ENCODE measurements at places on chromosomes 1 and 21.

- DNase-seq = peak; percentile 85
These were observed at the start of gene RNF19B for GRCh38 chr1:32964461-32965250. TSS of gene RNF19B (minus strand) at chr1:32964809. CDS start at chr1:32964685, 124 bp downstream.

DNA sequence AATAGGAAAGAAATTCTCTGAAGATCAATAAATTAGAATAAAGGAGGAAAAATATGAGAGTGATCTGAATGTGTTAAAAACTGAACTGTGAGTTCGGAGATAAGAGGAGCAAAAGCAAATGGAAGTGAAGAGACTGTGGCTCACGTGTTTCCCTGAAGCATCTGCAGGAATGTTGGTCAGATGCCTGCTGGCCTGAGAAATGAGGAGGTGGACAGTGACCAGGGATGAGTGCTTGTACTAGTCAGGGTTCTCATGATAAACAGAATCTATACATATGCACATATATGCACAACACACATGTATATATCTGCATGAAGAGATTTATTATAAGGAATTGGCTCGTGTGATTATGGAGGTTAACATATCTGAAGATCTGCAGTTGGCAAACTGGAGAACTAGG, 103.4 kb upstream of the TIAM1 start:
- DNase-seq = no peak

DNA sequence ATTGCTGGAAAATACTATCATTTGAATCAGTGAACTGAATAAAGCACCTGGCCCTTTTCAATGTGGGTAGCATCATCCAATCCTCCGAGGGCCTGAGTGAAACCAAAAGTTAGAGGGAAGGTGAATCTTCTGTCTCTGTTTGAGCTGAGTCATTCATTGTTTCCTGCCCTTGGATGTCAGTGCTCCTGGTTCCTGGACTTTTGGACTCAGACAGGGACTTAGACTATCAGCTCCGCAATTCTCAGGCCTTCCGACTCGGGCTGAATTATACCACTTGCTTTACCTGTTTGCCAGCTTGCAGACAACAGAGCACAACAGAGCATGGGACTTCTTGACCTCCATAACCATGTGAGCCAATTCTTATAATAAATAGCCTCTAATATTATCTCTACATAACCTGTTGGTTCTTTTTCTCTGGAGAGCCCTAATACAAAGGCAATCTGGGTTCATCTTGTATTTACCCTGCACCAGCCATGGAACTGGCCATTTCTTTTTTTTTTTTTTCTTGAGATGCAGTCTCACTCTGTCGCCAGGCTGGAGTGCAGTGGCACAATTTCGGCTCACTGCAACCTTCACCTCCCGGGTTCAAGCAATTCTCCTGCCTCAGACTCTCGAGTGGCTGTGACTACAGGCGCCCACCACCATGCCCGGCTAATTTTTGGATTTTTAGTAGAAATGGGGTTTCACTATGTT, 19.2 kb upstream of the VASH2 start:
- DNase-seq = no peak

GRCh38 chr1:45686015-45686287, 382 bp downstream of the GPBP1L1 start:
- DNase-seq = no peak

DNA sequence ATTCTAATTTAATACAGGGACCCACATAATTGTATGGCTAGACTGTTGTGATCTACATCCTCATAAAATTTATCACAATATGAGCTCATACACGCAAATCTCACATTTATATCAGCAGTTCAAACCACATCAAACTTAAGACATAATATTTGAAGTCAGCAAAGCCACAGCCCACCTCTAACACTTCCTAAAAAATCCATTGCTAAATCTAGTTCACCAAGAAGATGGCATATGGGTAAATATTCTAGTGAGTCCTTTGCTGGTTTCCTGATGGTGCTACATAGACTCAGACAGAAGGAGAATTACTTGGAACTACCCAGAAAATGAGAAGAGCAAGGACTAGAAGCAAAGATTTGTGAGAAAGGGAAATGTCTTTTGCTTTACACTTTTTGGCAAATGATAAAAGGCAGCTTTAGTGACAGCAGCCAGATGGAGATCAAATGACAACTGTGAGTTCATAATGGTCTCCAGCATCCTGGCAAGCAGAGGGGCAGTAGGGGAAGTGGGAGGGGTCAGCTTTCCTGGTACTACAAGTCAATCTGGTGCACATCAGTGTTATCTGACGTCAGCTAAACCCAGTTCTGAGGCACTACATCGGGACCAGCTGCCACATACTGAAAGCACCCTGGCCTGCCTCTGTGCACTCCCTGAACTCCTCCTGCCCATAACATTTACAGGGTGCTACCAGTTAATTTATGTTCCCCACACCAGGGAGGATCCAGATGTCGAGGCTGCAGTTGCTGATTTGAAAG, 10.6 kb upstream of the GADD45A start:
- peak; percentile 55 for DNase-seq

GRCh38 chr1:29180497-29181412, 945 bp downstream of the SRSF4 start:
- no peak for DNase-seq

DNA sequence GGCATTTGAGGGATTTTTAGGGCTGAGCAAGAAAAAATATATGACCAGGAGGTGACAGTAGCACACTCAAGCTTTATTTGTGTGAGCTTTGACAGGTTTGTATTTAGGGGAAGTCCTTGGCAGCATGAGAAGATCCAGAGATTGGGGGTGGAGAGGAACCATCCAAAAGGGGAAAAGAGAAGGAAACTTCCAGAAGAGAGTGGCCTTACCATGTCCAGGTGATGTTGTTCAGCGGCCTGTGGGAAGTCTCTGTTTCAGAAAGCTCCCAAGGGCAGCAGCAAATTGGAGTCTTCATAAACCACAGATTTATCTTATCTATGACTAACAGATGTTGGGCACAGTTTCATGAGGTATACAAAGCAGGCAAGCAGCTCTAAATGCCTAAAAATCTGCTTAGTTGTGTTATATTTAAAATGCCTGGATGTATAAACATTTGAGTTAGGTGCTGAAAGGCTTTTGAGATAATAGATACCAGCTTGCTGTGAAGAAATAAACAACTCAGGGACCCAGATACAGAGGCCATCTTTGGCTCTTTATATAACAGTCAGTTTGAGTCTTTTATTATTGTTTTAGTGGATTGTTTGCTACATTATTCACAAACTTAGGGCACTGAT, 21.2 kb upstream of the ADAR start:
- DNase-seq = no peak

DNA sequence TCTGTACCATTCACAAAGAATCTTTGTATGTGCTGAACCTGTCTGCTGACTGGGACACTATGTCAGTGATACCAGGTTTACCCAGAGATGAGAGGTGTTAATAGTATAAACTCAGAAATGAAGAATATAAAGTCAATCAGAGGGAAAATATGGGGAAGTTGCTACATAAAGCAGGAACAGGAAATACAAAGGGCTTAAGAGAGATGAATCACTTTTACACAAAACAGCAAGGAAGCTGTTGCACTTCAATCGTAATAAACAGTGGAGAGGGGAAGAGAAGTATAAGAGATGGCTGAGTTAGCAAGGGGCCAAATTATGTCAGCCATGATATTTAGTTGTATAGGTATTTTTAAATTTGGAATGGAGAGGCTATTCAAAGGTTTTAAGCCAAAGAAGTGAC, 890.2 kb upstream of the NCAM2 start:
- no peak for DNase-seq

- DNase-seq = no peak
These were observed 34.9 kb upstream of the FMO2 start for GRCh38 chr1:171150156-171150555.

- no peak for DNase-seq
These were observed 258.6 kb downstream of the NPHP4 start for GRCh38 chr1:5733596-5733995.

DNA sequence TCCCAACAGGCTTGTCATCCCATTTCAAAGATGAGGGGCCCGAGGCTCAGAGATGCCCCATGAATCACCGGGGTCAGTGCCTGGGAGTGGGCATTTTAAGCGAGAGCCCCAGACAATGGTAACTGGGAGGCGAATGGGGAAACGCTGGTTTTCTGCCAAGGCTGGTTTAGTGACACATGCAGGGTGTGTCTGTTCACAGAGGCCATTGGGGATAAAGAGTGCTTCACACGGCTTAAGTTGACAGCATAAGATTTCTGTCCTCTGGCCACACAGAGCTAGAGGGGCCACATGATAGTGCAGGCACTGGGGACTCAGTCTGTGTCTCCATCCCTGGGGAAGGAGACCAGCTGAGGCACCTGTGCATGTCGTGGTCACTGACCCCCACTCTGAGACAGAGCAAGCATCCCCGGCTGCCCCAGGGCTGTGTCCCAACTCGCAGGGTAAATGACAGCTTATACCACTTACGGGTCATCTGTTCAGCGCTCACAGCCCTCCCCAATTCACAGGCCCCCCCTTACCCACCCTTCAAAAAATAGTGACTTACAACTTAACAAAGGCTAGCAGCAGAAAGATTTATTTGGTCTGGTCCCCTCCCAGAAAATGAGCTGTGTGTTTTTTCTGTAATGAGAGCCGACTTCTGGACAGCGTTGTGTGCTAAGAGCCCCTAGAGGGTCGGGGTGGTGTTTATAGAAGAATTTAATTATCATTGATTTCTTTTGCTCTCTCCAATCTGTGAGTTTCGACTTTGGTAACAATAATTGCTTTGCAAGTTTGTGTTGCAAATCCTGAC, 34.9 kb upstream of the ARHGEF16 start:
- no peak for DNase-seq

GRCh38 chr1:62613890-62614289, 16.6 kb downstream of the ANGPTL3 start:
- no peak for DNase-seq

DNA sequence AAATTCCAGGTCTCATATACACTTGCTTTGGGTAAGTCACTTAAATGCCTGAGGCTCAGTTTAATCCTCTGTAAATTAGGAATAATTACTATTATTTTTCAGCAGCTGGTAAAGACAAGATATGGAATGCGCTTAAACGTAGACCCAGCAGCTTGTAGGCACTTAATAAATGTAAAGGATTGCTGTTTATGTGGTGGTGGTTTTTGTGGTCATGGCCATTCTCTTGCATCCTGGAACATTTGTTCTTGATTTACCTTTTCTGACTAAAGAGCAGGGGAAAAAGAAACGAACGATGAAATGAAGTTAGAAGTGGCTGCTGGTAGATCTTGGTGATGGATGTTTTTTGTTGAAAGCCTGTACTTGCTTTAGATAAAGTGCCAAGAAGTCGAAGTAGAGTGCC, 195.0 kb upstream of the FOXD3 start:
- DNase-seq = no peak

DNA sequence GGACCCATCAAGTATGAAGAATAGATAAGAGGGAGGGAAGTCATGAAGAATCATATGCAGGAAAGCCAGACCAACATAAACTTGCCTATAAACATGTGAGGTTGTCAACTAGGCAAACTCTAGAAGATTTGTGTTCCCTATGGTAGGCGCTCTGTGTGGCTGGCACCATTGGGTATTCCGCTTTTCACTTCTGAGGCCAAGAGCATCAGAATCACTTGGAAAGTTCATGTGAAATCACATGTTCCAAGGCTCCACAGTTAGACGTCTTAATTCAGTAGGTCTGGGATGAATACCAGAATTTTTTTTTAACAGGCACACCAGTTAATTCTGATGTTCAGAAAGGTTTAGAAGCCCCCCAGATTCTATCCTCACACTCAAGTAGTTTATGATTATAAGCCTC, 50.5 kb upstream of the LAX1 start:
- no peak for DNase-seq

DNA sequence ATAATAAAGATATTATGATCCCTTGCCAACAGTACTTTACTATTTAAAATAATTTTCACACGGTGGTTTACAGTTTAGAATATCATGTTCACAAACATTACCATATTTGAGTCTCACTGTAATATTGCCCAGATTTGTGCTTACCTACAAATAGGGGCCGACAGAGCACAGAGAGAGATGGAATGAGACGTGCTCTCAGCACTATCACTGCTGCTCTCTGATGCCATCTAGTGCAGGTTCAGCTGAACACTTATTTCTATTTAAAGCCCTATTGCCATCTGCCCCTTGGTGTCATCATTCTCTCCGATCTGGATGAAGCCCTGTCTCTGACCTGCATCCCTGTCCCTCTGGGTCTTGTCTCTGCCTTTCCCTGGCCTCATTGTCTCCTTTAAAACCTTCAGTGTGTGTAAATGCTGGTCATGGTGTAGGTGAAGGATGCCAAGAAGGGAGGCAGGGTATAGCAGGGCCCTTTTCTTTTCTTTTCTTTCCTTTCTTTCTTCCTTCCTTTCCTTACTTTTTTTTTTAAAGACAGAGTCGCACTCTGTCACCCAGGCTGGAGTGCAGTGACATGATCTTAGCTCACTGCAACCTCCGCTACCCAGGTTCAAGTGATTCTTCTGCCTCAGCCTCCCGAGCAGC, 6.9 kb upstream of the GPATCH4 start:
- DNase-seq = peak; percentile 74

- peak; percentile 16 for DNase-seq
These were observed 559 bp downstream of the BACH1 start for GRCh38 chr21:29299046-29299915.

DNA sequence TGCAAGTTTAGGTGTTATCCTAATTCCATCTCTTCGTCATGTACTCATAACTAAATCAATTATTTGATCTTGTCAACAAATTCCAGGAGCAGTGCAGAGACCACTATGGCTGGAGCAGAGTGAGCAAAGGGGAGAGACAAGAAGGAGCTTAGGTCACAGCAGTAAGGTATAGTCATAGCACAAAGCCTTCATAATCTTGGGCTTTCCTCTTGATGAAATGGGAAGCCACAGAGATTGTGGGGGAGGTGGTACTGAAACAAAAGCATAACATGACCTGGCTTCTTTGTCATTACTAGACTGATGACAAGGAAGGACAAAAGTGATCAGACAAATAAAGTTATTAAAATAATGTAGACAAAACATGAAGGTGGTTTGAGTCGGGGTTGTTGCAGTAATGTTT, 60.1 kb upstream of the PTGS2 start:
- no peak for DNase-seq

DNA sequence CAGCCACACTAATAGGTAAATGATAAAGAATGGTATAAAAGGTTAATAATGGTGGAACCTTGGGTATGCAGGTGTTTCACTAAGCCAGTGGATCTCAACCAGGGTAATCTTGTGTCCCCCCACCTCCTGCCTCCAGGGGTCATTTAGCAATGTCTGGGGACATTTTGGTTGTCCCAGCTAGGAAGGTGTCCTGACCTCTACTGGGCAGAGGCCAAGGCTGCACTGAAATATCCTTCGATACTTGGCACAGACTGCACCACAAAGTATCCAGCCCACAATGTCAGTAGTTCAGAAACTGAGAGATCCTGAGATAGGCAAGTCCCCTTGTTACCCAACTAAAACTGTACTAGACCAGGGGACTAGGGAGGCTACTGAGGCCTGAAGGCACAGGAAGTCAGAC, 113.6 kb upstream of the TIAM1 start:
- no peak for DNase-seq

GRCh38 chr21:23445307-23445706, 2162.0 kb downstream of the MRPL39 start:
- DNase-seq = no peak

- DNase-seq = no peak
These were observed 22.3 kb upstream of the BMP8A start for GRCh38 chr1:39469150-39469549.

All from fibroblast of the conjunctiva (primary cell).